ENCODE measurements at places on chromosomes 2 and 18. TPM values are rescaled to one million over a fixed set of nuclear protein-coding genes. Genes with fewer than 3 reads are reported as not detected.

DNA sequence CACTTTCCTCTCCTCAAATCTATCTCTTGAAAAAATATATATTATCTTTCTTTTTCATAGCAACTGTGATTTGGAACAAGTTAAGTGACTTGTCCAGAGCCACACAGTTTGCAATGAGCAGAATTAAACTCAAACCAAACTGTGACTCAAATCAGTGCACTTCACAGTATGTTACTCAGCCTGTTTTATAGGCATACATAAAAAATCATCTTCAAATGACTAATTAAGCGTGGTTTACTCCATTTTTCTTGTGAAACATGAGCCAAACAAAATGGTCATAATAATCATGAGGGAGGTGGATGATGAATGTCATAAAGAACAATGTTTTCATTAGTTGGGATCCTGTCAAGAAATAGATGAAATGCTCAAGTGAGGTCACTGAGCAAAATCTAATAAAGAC, 6.1 kb upstream of the CCDC178 start:
- DNase-seq = no peak

DNA sequence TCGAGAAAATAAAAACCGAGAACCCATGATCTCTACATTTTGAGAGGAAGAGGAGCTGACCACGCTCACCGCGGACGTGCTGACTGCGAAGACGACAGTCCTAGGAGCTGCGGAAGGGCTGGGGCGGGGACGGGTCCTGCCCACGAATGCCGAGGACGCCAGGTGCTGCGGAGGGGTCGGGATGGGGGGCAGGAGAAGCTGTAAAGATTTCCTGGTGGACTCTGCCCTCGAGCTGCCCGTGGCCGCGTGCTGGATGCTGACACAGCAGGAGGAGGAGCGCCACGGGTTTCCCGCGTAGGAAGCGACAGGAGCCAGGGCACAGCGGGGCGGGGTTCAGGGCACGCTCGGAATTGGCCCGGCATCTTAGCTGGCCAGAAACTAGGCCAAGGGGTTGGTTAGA, 22.2 kb downstream of the ZSCAN30 start:
- no peak for DNase-seq

- DNase-seq = no peak
These were observed 5.4 kb upstream of the IL1R1 start for GRCh38 chr2:102137138-102137537.

DNA sequence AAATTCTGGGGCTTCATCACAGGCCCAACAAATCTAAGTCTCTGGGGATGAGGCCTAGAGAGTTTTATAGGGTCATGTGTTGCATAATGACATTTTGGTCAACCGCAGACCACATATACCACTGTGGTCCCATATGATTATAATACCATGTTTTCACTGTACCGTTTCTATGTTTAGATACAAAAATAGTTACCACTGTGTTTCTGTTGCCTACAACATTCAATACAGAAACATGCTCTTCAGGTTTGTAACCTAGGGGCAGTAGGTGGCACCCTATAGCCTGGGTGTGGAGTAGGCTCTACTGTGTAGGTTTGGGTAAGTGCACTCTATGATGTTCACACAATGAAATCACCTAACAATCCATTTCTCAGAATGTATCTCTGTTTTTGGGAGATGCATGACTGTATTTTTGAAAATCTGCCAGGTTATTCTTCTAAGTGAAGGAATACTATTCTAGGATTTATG, 485.2 kb downstream of the PTPRM start:
- no peak for DNase-seq

HRH4 gene
- not detected for total RNA-seq

- DNase-seq = no peak
These were observed 112.4 kb upstream of the SLC66A3 start for GRCh38 chr2:11042841-11043240.

NAT8 gene
- not detected for total RNA-seq

DNA sequence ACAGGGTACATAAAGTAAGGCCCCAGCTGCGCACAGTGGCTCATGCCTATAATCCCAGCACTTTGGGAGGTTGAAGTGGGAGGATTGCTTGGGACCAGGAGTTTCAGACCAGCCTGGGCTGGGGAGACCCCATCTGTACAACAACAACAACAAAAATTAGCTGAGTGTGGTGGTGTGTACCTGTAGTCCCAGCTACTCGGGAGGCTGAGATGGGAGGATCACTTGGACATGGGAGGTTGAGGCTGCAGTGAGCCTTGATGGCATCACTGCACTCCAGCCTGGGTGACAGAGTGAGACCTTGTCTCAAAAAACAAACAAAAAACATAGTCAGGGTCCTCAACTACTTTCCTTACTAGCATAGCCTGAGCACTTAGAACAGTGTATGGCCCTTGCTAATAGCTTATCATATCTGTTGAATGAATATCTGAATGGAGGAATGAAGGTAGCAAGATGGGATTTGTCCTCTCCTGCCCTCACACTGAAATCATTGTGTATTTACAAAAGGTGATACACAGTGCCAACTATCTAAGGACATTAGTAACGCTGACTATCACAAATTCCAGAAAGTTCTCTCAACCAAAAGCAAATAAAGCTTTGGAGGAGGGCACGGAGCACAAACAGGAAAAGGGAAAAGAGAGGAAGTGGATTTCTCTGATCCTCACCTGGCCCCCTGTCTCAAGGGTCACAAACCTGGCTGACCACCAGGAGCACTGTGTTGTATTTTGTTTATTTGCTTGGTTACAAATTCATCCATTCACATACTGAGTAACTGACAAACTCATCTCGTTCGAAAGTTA, 38.1 kb downstream of the L3MBTL4 start:
- DNase-seq = no peak

DNA sequence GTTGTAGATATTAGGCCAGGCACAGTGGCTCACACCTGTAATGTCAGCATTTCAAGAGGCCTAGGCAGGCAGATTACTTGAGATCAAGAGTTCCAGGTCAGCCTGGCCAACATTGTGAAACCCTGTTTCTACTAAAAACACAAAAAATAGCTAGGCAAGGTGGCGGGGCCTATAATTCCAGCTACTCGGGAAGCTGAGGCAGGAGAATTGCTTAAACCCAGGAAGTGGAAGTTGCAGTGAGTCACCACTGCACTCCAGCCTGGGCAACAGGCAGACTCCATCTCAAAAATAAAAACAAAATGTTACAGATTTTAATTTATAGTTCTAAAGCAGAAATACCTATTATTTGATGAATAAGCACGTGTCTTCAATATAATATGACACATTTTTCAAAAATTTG, 65.6 kb upstream of the UBXN4 start:
- DNase-seq = no peak

- DNase-seq = no peak
These were observed 330.6 kb downstream of the CYRIA start for GRCh38 chr2:16334886-16335603.

DNA sequence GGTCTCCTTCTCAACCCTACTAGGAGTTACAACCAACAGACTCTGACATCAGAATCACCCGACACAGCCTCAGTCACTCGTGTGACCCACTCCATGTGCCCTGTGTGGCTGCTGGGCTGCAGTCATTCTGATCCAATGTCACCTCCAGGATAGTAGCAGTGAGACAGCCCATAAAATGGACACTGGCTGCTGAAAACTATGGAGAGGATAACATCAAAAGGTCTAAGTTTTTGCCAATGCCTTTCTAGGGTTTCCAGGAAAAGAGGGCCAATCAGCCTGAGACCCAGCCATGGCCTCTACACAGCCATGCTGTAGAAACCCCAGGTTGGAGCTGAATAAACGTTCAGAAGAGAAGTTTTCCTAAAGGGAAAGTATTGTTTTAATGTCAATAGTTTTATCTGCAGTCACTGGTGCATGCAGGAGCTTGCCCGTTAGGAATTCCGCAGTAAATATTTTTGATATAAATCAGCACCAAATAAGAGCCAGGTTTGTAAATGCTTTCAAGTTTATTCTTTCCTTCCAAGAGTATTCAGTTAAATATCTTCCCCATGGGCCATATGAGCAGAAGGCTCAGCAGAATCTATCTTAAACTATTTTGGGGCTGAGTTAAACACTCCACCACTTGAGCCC, 92.2 kb upstream of the PID1 start:
- no peak for DNase-seq

- no peak for DNase-seq
These were observed 67.6 kb upstream of the ZFP36L2 start for GRCh38 chr2:43293744-43294695.

- DNase-seq = no peak
These were observed 74.3 kb upstream of the ADAM23 start for GRCh38 chr2:206368933-206369569.

GCG gene
- total RNA-seq = not detected

OSR1 gene
- 4.4 TPM for total RNA-seq

DNA sequence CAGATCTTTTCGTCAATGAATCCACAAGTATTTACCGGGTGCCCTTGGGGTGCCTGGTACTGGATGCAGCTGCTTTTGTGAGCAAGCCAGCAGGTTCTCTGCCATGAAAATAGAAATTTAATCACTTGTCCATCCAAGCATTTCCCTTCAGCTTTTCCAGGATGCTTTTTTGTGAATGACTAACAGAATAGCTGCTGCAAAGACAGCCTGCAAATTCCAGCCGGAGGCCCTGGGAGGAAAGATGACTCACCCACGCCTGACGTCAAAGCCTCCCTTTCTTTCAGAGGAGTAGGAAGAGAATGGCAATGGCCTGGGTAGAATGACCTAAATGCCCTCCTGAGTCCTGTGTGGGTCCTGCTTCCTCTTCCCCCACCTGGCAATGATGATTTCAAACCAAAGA, 111.9 kb downstream of the AP1S3 start:
- no peak for DNase-seq

- no peak for DNase-seq
These were observed 202.1 kb upstream of the KYNU start for GRCh38 chr2:142675398-142675797.

DNA sequence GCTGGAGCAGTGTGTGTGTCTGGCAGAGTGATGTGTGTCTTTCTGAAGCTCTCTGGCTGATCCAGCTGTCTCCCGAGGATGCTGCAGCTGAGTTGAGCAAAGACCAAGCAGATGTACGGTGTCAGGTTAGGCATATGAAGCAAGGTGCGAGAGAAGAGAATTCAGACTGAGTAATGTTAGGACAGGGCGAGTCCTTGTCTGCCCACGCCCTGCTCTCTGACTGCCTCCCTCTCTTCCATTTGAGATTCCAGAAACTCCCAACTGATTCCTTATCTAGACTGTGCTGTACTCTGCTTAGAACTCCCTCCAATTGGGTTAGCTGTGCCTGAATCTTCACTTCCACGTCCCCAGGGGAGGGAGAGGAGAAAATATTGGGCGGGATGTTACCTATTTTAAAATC, 25.7 kb upstream of the LPIN1 start:
- no peak for DNase-seq

DNA sequence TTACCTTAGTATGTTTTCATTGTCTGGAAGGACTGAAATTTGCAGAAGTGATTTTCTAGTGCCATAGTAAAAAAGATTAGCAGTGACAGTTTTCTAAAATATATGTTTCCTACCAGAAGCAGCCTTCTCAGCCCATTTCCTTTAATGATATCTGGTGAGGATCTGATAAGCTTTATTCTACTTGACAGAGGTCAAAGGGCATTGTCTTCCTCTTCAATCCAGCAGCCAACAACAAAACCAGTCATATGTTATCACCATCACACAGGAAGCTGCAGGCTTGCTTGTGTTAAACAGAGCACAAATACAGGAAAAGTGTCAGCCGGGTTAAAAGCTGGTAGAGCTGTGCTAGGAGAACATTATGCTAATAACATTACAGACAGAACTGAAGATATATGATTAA, 35.6 kb upstream of the ZSWIM2 start:
- DNase-seq = no peak

AQP12B gene
- not detected for total RNA-seq
